ENCODE measurements at places on chromosomes 2 and 18.

DNA sequence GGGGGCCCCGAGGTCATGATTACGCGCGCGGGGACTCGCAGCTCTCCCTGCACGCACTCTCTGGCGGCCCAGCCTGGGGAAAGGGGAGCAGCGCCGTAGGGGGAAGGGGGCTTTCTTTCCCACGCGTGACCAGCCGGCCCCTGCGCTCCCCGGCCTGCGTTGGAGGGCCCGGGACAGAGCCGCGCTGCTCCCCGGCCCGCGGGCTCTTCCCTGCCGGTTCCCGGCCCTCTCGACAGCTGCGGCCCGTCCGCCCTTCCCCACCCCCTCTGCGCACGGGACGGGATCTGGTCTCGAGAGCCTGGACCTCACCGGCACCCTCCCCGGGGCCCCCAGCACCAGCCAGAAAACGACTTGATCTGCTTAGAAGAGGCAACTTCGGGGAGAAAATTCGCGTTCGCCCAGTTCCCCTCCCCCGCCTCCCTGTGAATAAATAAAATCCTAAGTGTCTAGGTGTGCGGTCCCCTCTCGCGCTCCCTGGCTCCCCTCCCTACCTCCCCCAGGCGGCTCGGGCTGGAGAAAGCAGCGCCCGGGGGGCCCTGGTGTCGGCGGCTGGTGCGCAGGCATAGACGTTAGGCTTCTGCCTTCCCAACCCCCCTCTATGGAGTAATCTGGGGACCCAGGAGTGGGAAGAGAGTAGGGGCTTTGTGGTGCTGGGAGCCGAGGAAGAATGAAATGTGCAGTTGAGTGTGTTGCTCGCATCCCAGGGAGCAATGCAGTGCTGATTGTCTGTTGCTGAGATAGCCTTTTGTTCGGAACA lies 803 bp upstream of the FIGN start:
- DNase-seq = no peak

DNA sequence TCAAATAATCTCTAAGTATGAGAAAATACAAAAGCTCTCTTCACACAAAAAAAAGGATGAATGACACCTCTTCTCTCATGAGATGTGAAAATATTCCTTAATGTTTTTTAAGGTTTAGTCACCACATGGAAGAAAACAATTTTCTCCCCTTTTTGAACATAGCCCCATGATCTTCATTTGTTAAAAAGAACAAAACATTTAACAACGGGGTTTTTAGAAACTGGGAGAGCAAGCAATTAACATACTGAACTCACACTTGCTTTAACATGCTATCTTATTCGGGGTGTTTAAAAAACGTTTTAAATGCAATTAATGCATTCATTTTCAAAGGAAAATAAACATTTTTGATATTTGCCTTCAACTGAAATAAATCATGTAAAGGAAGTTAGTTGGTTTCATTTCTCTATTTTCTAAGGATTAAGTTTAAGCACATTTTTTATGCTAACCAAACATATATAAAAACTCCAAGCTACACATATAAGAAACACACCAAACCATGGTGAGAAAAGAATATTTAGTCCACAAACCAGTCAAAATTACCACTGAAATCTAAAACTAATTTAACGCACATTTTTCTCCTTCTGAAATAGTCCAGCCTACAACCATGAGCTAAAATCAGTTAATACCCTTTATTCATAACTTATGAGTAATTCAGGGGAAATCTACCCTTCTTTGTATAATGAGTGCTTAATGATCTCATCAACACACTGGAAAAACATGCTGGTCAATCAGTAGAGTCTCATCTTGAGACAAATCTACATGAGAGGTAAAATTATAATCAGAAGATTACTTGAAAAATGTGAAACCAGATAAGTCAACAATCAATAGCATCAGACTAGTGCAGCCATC lies 8.2 kb downstream of the FBXO11 start:
- DNase-seq = no peak

- no peak for DNase-seq
Observed at GRCh38 chr18:50911006-50911405, 32.1 kb downstream of the ME2 start.

DNA sequence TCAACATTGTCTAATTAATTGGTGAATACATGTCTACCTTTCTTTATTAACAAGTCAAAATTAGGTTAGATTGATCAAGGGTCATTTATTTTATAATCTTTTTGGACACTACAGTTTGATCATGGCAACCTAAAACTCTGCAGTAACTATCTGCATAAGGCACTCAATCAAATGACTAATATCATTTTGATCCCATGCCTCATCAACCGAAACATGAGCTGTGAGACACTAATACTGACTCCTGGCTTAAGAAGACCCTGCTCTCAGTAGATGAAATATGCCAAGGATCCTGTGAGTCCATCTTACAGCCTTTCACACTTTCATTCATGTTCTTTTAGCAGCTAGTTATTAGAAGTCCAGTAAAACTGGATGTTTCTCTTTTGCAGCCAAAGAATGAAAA lies 169.4 kb upstream of the CAVIN2 start:
- DNase-seq = no peak

GRCh38 chr2:160138406-160138805 lies 61.7 kb downstream of the ITGB6 start:
- DNase-seq = no peak

- no peak for DNase-seq
Observed at GRCh38 chr2:170514140-170514539, 201.0 kb upstream of the SP5 start.

DNA sequence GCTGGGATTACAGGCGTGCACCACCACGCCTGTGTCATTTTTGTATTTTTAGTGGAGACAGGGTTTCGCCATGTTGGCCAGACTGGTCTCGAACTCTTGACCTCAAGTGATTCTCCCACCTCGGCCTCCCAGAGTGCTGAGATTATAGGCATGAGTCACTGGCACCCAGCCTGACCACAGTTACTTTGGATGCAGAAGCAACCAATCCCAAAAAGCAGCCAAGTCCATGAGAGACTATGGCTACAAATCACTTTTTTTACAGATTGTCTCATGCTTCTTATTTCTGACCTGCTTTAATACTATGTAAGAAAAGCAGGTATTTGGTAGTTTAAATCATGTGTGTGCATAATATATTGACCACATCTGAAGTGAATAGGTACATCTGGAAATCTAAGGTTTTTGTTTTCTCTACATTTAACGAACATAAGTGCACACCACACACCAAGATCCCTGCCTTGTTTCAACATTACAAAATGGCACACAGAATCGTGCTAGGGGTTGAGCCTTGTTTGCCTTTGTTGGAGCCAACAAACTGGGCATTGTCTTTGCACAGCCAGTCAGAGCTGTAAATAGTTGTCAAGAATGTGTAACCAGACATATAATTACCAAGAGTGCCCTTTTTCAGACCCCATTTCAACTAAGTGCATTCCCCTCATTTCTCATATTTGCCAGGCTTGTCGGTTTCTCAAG lies 18.3 kb upstream of the MAP4K4 start:
- no peak for DNase-seq

- no peak for DNase-seq
Observed at GRCh38 chr2:103353774-103354173, 591.9 kb downstream of the TMEM182 start.

DNA sequence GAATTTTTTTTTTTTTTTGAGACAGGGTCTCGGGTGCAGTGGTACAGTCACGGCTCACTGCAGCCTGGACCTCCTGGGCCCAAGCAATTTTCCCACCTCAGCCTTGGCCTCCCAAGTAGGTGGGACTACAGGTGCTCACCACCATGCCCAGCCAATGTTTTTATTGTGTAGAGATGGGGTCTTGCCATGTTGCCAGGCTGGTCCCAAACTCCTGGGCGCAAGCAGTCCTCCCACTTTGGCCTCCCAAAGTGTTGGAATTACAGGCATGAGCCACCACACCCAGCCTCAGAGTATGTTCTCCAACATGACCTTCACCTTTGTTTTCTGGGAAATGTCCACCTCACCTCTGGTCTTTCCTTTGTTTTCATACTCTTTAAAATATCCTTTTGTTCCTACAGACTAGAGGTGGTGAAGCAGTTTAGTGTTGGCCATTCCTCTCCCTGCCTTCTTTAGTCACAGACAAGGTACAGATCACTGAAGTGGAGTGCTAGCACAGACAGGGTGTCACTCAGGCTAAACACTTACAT lies 19.5 kb upstream of the MOCOS start:
- no peak for DNase-seq

GRCh38 chr2:131093006-131093695 lies at the start of gene FAM168B:
Gene FAM168B (minus strand): TSS chr2:131093460. CDS start chr2:131082646, 10,814 bp downstream.
- peak; percentile 81 for DNase-seq

- DNase-seq = no peak
Observed at GRCh38 chr18:75173125-75173432, 35.9 kb downstream of the PTGR3 start.

- no peak for DNase-seq
Observed at GRCh38 chr18:60838677-60839076, 466.1 kb upstream of the MC4R start.

GRCh38 chr2:9440058-9440727 lies 16.7 kb downstream of the CPSF3 start:
- DNase-seq = no peak

DNA sequence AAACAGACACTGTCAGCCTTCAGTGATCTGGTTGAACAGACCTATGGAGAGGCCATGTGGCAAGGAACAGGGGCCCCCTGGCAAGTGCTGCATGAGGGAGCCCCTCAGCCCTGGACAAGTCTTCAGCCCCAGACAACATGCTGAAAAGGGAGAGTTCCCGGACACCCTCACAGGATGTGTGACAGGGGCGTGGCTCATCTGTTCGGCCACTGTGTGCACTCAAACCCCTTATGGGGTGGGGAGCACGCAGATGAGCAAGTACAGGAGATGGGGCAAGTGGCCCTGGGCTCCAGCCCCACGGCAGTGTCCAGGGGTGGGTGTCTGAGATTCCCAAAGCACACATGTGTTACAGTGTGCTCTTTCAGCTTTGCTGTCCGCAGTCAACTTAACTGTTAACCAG lies 35.4 kb upstream of the MPPE1 start:
- no peak for DNase-seq

DNA sequence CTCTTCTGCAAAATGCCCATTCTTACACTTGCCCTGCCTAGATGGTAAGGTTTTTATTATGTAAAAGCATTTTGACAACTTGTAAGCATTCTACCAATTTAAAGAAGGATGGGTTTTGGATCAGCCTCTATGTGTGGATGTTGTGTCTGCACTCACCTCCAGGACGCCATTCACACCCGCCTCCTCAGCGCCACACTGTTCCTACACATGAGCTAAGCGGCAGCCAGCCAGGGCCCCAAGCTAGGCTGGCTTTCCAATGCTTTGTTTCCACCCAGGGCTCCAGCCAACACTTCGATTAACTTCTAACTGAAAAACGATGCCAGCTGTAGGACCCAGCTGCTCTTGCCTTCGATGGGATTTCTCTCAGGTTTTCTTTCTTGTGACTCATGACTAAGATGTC lies 73.3 kb upstream of the FZD7 start:
- DNase-seq = no peak

- no peak for DNase-seq
Observed at GRCh38 chr2:9538000-9538507, 17.6 kb downstream of the ADAM17 start.

DNA sequence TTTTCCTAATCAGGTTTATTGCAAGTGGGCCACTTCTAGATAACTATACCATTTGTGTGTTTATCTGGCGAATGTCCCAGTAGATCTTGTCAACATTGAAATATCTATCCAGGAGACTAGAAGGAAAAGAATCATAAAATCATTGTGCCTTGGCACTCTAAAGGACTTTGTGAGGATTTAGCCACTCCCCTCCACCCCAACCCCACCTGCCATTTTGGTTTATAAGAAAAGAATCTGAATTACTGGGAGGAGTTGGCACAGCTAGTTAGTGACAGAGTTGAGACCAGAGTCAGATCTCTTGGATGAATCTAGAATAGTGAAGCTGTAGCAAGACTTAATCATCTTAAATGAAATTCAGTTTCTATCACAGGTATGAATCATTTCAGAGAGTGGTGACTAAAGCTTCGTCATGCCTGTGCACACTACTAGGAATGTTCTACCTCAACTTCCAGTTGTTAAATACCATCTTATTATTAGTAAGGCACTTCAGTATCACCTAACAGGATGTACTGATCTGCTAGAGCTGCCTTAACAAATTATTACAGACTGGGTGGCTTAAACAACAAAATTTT lies 212.7 kb upstream of the SLC14A2 start:
- no peak for DNase-seq

GRCh38 chr2:62363166-62363565 lies 142.8 kb downstream of the TMEM17 start:
- DNase-seq = no peak

DNA sequence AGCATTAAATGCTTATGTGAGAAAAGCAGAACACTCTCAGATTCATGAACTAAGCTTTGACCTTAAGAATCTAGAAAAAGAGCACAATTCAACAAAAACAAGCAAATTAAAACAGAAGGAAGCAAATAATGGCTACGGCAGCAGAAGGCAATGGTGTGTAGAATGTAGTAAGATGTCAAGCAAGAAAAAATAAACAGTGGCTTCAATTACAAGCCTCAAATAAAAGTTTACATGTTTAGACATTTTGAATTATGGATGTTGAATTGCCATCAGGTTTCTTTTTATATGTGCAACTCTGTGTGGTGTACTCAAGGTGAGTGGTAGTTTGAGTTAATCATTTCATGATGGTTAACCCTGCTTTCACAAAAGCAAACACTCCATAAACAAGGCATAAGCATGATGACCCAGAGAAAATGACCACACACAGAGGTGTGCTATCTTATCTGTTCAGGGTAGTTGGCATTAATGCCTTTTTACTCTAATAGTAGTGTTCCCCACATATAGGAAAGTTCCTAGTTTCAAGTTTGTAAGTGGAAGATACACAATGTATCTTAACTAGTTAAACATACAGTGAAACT lies 207.1 kb downstream of the FIGN start:
- DNase-seq = no peak

- DNase-seq = no peak
Observed at GRCh38 chr2:197296835-197297234, 13.7 kb downstream of the ANKRD44 start.

DNA sequence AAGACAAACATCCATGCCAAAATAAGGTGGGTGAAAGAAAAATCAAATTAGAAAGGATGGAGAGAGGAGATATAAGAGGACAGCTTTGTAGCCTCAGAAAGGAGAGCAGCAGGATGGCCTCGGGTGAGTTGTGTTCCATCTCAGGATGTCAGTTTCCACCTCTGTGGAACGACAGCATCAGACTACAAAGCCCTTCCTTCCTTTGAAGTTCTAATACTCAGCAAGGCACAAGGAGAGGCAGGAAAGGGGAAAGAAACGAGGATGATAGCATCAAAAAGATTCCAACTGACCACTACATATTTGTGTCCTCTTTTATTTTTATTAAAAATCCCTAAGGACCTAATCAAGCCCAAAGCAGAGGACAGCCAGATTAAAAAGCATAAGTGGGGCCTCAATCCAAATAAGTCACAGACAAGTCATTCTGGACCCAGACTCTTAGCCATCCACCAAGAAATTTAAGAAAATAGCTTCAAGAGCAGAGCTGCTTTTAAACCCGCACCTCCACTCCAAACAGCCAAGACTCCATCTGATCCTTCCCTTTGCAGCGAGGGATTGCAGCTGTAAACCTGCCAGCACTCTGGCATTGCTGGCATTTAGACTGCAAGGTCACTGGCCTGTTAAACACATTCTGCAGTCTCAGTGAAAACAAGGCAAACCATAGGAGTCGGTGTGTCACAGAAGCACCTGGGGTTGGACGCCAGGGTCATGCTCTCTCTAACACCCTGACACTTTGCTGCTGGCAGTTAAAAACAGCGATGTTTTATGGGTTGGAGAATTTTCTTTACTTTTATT lies 314.5 kb upstream of the CHAC2 start:
- no peak for DNase-seq
